ENCODE measurements at places on chromosomes 11 and 22.

- DNase-seq = no peak
Observed at GRCh38 chr11:14026961-14027360, 64.4 kb downstream of the SPON1 start.

DNA sequence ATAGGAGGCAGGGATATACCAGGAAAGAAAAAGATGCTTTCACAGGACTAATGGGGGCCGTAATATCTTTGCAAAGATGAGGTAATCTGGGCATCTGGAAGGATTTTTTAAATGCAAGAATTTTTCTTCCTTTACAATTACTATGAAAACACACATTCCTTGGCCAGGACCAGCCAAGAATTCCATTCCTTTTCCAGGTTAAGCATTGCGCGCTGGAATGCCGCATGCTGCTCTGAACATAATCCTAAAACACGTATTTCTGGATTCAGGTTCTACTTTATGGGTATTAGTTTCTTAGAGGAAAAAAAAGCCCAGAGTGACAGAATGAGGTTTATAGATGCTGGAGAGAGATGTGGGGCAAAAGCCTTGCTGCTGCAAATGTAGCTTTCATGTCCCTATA, 99.4 kb upstream of the SORL1-AS1 start:
- DNase-seq = no peak

DNA sequence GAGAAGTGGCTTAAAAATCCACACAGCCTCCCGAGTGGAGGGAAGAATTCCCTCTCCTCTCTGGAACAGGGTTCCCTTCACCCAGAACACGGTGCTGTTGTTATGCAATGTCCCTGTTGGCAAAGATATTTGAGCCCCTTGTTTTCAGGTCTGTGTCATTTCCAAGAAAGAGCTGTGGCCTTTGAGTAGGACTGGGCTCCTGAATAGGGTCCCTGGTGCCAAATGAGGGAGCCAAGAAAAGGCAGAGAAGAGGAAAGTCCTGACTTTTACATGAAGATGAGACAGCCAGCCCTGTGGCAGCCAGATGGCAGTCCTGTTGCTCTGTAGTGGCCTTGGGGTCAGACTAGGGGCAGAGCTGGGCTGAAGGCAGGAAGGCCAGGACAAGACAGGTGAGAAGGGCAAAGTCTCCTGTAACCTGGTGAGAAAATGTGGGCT, 51.2 kb upstream of the ELF5 start:
- DNase-seq = no peak

- DNase-seq = peak; percentile 53
Observed at GRCh38 chr11:86802601-86803051, 2.3 kb downstream of the PRSS23 start.

DNA sequence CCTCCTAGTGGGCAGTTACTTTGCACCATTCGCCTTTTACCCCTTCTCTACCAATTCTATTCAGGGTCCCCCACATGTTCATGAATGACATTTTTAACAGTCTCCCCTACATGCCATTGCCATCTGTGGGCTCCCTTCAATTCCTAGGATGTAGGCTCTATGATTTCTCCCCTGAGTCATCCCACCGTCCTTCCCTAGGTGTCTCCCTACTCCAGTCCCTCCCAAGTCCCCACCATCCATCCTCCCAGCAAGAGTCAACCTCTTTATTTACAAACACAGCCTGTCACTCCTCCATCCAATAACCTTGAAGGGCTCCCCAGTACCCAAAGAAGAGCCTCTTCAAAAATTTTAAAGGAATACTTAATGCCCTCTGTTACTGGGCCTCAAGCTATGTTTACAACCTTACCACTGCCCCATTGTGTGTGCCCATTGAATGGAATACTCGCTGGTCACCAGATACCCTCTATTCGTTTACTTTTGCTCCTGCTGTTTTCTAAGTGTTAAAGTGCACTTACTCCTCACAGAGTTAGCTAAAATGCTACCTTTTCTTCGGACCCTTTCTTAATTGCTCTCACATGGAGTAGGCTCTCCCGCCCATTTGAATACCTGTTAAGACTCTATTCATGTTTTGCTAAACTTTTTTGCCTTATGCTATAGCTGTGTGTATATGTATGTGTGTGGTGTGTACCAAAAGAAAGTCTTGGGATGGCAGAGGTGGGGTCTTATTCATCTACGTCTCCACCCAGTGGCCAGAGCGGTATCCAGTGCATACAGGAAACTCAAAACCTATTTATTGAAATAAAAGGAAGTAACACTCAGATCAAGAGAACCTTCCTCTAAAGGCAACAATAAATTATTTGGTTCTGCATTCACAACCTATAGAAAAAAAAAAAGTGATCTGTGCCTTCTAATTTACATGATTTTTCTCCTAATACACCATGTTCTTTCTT, 235.8 kb upstream of the CCDC90B start:
- peak; percentile 47 for DNase-seq

DNA sequence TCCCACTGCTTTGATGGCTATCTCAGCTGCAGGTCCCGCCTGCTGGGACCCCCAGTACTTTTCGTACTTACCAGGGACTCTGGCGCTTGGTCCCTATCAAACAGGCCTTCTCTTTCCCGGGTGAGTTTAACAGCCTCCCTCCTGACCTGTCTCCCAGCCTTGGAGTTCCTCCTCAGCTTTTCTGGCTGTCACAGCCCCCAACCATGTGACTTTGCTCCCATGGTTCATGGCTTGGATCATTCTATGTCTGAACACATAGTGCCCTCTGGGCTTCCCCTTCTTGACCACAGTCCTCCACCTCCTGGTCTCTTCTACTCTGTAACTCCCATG, 56.9 kb downstream of the PARVA start:
- DNase-seq = no peak

GRCh38 chr11:4115128-4115527, 20.5 kb downstream of the RRM1 start:
- no peak for DNase-seq

- DNase-seq = no peak
Observed at GRCh38 chr11:85263328-85263727, 363.8 kb downstream of the DLG2 start.

DNA sequence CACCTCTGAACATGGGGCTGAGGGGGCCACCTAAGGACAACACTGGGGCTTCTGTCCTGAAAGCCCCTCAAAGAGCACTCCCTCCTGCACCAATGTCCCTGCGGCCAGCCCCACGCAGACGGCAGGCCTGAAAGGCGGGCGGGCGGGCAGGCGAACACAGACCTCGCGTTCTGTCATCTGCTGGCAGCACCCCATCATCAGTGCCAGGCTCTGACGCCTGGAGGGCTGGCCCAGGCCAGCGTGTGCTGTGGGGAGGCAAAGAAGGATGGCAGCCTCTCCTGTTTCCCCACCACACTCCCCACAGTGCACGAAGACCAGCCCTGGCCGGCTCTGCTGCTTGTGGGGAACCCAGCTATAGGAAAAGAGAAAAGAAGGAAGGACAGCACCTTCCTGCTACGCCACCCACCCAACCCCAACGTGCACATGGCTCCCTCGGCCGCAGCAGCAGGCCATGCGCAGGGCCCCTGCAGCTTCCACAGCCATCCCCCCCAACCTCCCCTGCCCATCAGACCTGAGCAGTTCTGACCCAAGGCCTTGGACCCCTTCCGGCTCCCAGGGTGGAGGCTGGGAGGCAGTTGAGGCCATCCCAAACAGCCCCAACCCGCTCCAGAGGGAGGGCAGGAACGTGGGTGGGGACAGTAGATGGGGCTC, 3.5 kb downstream of the SBF1 start:
- DNase-seq = no peak

GRCh38 chr22:32208681-32209080, 3.8 kb upstream of the RFPL2 start:
- no peak for DNase-seq

DNA sequence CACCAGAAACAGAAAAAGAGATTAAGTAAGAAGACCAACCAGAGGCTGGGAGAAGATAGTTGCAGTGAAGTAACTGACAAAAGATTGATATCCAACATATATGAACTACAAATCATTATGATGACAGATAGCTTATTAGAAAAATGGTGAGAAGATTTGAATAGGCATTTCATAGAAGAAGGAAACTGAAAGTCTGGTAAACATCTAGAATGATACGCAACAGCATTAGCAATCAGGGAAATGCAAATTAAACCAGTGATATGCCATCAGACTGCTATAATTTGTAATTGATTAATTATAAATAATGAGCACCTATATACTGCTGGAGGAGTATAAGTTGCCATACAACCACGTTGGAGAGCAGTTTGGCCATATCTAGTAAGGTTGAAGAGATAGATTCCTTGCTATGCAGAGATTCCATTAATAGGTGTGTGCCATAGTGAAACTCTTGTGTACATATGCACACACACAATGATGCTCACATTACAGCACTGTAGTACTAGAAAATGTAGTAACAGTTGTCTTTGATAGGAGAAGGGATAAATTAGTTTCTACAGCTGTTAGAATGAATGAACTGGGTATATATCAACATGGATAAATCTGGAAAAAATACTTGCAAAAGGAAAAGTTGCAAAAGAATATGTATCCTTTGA, 20.5 kb downstream of the RNF169 start:
- DNase-seq = no peak

Measured in iPS-NIHi11 (cell line).